ENCODE measurements at places on chromosomes 12 and 14.
A peak's percentile ranks its signal among the peaks of the same experiment; 100 is the strongest.

DNA sequence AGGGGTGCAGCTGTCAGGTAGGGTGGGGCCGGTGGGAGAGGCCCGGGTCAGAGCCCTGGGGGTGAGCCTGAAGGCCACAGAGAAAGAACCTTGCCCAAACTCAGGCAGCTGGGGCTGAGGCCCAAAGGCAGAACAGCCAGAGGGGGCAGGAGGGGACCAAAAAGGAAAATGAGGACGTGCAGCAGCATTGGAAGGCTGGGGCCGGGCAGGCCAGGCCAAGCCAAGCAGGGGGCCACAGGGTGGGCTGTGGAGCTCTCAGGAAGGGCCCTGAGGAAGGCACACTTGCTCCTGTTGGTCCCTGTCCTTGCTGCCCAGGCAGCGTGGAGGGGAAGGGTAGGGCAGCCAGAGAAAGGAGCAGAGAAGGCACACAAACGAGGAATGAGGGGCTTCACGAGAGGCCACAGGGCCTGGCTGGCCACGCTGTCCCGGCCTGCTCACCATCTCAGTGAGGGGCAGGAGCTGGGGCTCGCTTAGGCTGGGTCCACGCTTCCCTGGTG is 10.5 kb downstream of the MMP14 start:
- DNase-seq: no peak

GRCh38 chr14:78242086-78242485 is 71.9 kb downstream of the NRXN3 start:
- no peak for DNase-seq

GRCh38 chr12:13209436-13210235 is 13.1 kb downstream of the EMP1 start:
- DNase-seq: no peak

GRCh38 chr14:21043974-21044618 is 1.9 kb downstream of the RNASE7 start:
- DNase-seq: peak; percentile 12

GRCh38 chr14:39097159-39097558 is 5.9 kb downstream of the SEC23A start:
- DNase-seq: no peak

DNA sequence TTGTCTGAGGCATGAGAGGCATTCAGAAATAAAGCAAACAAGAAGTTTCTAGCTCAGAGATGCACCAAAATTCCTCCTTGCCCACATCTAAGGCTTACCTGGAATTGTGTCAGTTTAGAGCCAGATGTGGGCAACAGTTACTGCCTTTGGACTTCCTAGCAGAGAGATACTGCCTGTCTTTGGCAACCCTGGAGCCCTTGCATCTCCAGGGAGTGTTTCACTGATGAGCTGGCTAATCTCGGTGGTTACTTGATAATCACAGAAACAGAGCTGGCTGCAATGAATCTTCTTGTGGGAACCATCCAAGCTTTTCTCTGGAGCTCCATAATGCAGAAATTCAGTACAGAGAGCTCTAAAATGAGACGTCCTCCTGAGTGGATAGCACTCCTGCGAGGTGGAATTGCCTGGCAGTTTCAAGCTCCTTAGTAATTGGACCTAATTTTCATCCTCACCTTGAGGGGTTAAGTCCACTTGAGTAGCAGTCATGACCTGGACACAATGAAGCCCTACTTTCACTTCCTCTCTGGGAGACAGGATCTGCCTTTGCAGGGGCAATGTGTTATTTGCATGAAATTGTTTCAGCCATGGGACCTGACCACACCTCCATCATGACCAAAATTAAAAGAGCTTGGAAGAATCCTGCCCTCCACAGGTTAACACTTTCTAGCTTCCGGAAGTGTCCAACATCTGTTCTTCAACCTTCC is 108.8 kb upstream of the ARHGAP5 start:
- DNase-seq: no peak

- no peak for DNase-seq
Measured at GRCh38 chr12:121738340-121738858, 25.8 kb downstream of the TMEM120B start.

DNA sequence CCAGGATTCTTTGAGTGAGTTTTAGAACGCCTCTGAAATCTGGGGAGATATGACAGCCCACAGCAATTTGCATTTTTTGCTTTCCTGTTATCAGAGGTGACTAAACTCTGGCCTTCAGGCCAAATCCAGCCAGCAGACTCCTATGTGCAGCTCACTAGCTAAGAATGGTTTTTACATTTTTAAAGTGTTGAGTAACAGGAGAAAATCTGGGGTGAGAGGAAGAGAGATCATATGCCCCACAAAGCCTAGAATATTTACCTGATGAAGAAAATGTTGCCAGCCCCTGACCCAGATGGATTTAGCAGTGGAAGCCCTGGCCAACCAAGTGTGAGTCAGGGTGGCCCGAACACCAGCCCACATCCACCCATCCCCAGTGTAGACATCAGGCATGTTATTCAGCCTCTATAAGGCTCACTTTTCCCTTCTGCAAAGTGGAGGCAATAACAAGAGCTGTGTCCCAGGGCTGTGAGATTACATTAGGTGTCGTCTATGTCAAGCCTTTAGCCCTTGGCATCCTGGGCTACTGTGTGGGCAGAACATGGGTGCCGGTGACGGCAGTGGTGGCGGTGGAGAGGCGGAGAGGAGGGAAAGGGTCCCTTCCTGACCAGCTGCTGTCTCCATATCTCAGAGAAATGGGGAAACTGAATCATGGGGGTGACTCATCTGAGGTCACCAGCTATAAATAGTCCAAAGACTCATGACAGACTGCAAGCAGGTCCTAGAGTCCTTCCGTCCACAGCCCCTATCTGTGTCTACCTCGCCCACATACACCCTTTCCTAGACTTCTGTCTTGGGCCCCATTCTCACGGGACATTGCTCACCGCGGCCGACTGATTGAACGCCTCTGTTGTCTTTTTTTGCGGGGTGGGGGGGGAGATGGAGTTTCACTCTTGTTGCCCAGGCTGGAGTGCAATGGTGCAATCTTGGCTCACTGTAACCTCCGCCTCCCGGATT is 32.6 kb upstream of the CD9 start:
- DNase-seq: no peak

GRCh38 chr12:108589028-108589839 is 8.7 kb downstream of the TMEM119 start:
- no peak for DNase-seq

DNA sequence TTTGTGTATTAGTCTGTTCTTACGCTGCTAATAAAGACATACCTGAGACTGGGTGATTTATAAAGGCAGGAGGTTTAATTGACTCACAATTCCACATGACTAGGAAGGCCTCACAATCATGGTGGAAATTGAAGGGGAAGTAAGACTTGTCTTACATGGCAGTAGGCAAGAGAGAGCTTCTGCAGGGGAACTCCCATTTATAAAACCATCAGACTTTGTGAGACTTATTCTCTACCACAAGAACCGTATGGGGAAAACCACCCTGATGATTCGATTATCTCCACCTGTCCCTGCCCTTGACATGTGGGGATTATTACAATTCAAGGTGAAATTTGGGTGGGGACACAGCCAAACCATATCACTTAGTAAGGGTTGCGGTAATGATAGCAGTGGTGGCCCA is 833.1 kb downstream of the FLRT2 start:
- DNase-seq: no peak

DNA sequence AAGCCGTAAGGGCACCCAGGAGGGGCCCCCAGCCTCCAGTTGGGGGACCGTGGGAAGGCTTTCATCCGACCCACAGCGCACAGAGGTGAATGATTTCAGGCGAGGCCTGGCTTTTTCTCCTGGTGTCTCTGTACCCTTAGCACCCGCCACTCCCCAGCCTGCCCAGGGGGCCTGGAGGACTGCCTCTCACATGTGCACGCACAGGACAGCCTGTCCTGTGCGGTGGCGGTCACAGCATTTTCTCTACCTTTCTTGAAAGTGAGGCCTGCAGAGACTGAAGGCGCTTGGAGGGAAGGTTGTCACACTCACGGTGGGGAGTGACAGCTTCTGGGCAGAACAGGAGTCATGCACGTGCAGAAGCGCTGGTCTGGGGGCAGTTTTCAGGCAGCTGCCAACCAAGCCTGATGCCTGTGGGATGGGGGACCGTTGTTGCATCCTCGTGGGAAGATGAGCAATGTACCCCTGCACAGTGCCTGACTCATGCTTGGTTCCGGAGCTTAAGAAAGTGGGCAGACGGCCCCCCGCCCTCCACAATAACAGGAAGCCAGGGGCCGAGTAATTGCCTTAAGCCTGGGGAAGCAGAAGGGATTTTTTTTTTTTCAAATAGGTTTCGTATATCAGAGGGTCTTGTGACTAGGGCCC is 148.1 kb downstream of the TSPAN9 start:
- DNase-seq: no peak

DNA sequence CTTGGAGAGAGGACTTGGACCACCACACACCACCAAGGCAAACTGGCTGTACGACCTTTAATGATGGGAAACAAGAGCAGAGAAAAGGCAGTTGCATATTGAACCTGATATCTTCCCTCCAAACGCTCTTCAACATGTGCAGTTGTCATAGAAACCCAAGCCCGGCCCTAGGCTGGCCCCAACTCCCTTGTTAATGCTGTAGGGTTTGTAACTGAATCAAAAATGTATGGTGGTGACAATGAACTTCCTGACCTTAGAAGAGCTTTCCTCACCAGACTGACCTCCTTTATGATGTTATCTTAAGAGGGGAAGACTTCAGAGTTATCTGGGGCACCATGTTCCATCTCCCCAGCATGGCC is 12.3 kb downstream of the APOLD1 start:
- no peak for DNase-seq

DNA sequence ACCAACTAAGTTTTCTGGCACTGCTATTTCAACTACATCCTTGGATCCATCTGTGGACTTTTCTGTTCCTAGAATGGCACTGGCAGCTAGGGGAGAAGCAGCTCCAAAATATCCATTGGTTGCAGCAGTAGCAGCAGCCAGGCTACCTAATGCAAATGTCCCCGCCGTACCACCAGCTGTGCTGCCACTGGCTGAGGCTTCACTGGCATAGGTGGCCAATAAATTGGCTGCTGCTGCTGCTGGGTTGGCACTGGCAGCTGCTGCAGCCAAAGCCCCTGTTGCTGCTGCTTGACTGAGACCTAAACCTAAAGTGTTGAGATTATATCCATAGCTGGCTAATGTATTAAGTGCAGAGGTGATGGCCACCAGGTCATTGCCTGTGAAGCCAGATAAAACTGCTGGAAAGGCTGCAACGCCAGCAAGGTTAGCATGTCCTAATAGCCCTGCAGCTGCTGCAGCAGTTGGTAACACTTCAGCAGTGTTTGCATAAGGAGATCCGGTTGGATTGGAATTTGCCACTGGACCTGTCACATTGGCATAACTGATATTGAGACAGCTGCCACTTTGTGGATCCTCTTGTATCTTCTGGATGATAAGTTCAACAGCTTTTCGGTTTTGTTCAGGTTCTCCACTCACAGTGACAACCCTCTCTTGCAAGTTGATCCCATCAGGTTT is 149.5 kb downstream of the NOVA1 start:
- peak; percentile 76 for DNase-seq

GRCh38 chr12:101581190-101581589 is 13.6 kb upstream of the MYBPC1 start:
- no peak for DNase-seq

- DNase-seq: no peak
Measured at GRCh38 chr12:4833524-4833923, 76.2 kb upstream of the KCNA1 start.

DNA sequence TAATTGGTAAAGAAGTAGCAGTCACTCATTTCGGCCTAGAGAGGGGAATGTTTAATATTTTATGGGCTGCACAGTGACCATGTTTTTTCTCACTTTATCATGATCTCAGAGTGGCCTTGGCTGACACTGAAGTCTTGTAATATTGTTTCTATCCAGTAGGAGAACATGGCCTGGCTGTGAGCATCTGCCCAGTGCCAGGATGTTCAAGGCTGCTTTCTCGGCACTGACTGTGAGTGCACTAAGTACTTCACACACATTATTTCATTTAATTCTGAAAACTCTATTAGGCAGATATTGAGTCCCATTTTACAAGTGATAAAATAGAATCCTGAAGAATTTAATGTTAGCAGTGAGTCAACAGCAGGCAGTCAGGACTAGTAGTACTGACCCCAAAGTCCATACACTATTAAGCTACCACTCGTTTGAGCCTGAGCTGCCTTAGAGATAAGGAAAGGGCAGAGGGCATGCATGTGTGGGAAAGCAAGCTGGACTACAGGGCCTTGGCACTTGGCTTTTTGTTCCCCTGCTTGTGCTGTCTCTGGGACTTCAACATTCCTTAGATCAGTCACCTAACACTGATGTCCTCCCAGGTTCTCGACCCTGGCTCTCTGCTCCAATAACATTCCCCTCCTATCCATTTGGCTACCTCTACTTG is 42.2 kb upstream of the APPL2 start:
- no peak for DNase-seq

GRCh38 chr12:42143452-42144157 is 1.1 kb downstream of the GXYLT1 start:
- no peak for DNase-seq

DNA sequence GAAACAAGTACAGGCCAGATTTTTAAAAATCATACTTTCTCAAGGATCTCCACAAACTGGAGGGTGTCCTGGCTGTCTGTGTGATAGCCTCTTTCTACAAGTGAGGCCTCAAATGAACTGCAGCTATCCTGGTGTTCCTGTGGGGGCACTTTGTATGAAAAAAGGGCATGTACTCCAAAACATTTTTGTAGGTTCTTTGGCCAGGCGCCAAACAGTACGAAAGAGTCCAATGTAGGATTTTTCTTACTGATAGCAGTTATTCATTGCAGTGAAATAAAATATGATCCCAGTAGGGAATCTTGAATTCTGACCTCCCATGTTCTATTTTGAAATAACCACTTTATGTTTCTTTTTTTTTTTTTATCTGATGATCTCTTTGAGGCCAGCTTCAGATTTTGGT is 381.7 kb downstream of the PAWR start:
- no peak for DNase-seq

- peak; percentile 13 for DNase-seq
Measured at GRCh38 chr12:51048661-51049251, 629 bp downstream of the LETMD1 start.

- no peak for DNase-seq
Measured at GRCh38 chr12:115212356-115212755, 528.4 kb upstream of the TBX3 start.

- DNase-seq: no peak
Measured at GRCh38 chr14:32821964-32822653, 116.6 kb upstream of the NPAS3 start.

- no peak for DNase-seq
Measured at GRCh38 chr12:4648104-4648500, 749 bp downstream of the AKAP3 start.

GRCh38 chr12:93376436-93377251 is 1.1 kb upstream of the NUDT4 start:
- DNase-seq: no peak

DNA sequence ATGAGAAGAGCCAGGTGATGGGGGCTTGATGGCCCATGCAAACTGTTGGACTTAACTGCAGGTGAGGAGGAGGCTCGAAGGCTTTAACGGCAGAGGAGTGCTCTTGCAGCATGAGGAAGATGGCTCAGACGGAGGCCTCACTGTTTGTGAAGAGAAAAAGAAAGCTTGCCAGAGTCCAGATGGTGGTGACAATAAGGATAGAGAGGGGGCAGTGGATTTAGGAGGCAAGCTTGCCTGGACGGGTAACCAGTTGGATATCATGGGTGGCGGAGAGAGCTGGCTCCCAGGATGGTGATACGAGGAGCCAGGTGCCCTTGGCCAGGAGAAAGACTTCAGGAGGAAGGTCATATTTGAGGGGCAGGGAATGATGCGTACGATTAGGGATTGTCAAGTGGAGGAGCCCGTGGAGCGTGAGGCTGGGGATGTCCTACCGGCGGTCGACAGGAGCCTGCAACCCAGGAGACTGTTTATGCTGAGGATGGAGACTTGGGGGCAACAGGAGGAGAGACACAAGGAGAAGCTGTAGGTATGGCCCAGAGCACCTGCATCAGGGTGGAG is 71.8 kb downstream of the CACNA1C start:
- DNase-seq: no peak

All from NCI-H2029 treated with DMSO at 0.1 percent for 48 hours (cell line).